ENCODE measurements at places on chromosomes 2 and 18.

- no peak for DNase-seq
Measured at GRCh38 chr2:28271231-28271918, 121.3 kb upstream of the FOSL2 start.

- no peak for DNase-seq
Measured at GRCh38 chr2:196168181-196168580, 3.2 kb downstream of the STK17B start.

GRCh38 chr18:38923126-38923525 lies 1357.5 kb upstream of the CELF4 start:
- no peak for DNase-seq

- no peak for DNase-seq
Measured at GRCh38 chr2:226491112-226491511, 308.5 kb downstream of the IRS1 start.

DNA sequence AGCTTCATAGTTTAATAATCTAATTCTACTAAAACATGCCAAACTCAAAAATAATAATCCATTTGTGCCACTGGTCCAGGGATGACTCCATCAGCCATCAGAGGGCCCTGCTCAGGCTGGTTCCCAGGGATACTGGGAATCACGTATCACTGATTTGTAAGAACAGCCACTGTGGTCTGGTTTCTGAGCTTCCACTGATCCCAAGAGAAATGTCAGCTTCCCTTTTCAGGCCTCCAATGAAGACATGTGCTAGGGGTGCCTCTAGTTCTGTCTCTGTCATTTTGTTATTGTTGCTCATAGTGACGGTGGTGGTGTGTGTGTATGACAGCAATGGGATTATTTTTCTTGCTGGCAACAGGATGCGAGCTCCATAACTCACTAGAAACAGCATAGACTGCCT lies 83.2 kb downstream of the CELF4 start:
- DNase-seq: no peak

GRCh38 chr2:168679081-168679480 lies 123.4 kb upstream of the NOSTRIN start:
- DNase-seq: no peak

DNA sequence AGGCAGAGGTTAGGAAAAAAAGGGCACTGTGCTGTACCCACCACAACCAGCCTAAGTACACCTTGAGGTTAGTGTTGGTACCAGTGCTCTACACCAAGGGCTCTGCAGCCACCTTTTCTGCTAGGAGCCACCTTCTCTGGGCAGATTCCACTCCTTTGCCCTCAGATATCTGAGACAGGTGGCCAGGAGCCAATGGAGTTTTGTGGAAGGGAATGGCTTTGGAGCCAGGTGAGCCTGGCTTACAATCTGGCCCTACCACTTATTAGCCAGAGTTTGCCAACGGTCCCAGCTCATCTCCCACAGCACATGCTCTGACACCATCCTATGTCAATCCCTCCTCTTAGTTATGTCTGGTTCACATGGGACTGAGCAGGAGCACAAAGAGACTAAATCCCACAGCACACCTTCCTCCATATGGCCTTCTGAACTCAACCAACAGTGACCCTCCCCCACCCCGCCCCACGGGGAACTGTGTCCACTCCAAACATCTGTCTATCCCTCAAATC lies 77.5 kb downstream of the CLHC1 start:
- no peak for DNase-seq

GRCh38 chr2:174617718-174618117 lies 20.1 kb upstream of the WIPF1 start:
- DNase-seq: no peak

- no peak for DNase-seq
Measured at GRCh38 chr2:17969661-17970060, 91.2 kb downstream of the KCNS3 start.
